ENCODE measurements at places on chromosomes 13 and 19.

GRCh38 chr13:29887030-29887557, 36.7 kb upstream of the UBL3 start:
- no peak for DNase-seq

DNA sequence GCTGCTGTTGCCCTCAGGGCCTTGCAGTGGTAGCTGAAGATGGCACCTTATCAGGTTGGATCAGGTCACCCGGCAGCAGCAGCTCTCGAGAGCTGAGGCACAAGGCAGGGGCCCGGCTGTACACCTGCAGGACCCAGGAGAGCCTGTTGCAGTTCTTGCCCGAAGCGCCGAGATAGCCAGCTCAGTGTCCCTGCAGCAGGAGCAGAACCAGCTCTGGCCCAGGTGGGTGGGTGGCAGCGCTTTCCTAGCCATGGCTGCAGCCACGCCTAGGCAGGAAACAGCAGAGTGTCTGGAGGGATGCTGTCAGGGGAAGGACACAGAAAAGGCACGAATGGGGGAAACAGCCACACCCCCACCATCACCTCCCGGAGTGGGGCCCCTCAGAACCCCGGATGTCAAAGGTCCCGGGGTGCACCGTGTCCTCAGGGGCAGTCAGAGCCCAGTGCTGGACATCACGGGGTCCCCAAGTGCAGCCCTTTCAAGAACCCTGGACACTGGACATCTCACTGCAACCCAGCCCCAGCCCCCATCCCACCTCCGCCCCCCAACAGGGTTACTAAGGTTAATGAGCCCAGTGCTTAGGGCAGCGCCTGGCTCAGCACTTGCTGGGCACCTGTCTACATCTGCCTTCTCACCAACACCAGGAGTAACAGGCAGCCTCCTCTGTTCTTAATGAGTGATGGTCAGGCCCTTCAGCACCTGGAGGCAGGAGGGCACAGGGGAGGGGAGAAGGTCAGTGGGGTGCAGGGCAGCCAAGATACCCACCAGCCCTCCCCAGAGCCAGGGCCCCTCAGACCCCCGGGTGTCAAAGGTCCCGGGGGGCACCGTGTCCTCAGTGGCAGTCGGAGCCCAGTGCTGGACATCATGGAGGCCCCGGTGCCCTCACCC, 8.7 kb downstream of the ACP4 start:
- no peak for DNase-seq

DNA sequence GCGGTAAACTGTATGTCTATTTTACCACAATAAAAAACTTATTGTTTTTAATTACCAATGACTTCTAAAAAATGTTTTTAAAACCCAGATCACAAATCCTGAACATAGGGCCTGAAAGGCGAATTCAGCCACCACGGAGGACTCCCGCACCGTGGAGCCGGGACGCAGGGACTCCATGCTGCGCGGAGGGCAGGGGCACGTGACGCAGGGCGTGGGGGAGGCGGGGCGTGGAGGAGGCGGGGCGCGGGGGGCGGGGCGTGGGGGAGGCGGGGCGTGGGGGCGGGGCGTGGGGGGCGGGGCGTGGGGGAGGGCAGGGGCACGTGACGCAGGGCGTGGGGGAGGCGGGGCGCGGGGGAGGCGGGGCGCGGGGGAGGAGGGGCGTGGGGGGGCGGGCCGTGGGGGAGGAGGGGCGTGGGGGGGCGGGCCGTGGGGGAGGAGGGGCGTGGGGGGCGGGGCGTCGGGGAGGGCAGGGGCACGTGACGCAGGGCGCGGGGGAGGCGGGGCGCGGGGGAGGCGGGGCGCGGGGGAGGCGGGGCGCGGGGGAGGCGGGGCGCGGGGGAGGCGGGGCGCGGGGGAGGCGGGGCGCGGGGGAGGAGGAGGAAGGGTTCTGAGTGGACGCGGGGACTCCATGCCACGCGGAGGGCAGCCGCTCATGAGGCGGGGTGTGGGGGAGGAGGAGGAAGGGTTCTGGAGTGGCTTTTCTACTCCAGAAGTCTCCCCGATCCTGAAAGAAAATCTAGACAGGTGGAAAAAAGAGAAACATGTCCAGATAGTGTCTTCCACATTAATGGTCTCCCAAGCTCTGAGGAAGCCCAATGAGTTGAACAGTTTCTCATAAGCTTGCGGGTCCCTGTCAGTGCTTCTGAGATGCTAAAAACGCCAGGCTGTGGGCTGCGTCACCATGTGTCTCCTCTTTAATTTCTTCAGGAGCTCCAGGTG, 4.4 kb upstream of the PROZ start:
- DNase-seq, result no peak

GRCh38 chr13:110336681-110337080, 29.6 kb downstream of the COL4A2 start:
- no peak for DNase-seq
